ENCODE measurements at places on chromosomes 12 and 14.

- no peak for DNase-seq
Measured at GRCh38 chr14:55516776-55517175, 63.2 kb upstream of the KTN1 start.

DNA sequence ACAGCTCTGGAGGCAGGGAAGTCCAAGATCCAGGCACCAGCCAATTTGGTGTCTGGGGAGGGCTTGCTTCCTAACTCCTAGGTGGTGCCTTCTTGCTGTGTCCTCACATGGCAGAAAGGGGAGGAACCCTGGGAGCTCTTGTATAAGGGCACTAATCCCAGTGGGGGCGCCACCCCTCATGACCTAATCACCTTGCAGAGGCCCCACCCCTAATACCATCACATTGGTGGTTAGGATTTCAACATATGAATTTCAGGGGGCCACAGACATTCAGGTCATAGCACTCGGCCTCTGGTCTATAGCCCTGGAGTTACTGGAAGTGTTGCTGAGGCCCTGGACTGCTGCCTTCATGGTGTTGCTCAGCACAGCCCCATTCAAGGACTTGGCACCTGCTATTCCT lies 14.6 kb downstream of the PSMD9 start:
- DNase-seq, result no peak

- peak; percentile 46 for DNase-seq
Measured at GRCh38 chr14:96095581-96096476, 56.7 kb downstream of the C14orf132 start.

DNA sequence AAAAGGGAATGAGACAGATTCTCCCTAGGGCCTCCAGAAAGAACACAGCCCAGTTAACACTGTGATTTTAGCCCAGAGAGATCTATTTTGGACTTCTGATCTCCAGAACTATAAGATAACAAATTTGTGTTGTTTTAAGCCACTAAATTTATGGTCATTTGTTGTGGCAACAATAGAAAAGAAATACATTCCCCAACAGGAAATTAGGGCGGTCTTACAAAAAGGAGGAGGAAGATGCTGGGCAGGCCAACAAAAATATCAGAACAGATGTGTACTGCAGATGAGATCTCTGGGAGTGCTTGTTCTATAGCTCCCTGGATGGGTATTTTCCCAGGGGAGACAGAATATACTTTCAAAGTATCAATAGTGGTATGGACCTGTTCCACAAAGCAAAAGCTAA lies 32.0 kb upstream of the SOCS2 start:
- DNase-seq, result no peak

DNA sequence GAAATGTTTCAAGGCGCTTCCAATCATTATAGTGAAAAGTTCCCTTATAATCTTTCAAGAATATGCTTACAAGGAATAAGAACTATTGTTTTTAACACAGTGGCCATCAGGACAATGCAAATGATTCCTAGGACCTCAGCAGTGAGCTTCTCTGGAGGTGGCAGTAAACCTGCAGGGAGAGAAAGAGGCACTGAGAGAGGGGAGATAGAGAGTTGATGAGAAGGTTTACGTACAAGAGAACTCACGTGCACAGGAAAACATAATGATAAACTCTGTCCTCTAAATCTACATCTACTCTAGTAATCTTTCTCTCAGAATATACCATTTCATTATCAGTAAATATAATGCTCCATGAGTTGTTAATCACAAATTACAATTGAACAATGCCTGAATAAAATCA lies 715 bp downstream of the KLRC4 start:
- DNase-seq, result no peak

DNA sequence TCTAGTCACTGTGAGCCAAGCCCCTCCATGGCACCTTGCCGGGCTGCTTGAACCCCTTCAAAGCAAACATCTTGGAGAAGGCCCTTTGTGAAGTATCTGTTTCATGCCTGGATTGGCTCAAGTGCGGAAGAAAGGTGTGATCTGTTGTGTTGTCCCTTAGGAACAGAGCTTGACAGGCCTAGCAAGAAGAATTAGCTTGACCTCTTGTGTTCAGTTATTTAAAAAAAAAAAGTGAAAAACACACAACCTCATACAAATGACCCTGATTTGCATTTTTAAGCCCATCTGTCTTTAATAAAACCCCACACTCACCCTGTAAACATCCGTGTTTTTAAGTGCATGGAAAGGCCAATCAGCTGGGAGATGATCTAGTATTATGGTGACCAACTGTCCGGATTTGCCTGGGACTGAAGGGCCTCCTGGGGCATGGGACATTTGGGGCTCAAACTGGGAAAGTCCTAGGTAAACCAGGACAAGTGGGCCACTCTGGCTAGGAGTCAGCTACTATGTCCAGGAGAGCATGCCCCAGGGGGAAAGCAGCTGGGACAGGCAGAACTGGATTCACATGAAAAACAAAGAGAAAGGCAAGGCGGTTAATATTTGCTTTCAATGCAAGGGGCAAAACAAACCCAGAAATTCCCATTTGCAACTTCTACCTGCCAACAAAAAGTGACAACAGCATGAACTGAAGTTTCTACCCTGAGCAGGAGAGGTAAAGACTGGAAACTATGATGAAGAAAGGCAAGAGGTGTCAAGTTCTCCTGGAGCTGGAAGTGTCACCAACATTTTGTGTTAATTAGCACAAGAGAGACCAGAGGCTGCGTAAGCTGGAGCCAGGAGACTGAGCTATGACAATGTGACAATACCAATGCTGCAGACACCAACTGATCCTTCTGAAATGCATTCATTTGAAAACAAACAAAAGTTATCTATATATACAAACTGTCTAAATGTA lies 78.6 kb downstream of the CLMN start:
- no peak for DNase-seq

DNA sequence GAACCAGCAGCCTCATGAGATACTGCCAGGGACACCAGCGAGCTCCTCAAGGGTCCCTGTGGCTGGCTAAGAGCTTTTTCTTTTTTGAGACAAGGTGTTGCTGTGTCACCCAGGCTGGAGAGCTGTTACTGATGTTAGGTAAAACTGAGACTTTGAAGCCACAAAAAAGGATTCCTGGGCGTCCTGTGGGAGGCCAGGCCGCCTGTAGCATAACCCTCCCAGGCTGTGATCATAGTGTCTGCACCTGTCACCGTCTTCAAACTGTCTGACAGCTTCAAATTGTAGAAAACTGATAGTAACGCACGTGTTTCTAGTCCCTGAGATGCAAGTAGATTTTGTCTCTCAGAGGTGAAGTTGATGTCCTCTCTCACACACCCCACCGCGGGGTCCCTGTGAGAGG lies 4.1 kb downstream of the ZFYVE21 start:
- DNase-seq, result no peak

DNA sequence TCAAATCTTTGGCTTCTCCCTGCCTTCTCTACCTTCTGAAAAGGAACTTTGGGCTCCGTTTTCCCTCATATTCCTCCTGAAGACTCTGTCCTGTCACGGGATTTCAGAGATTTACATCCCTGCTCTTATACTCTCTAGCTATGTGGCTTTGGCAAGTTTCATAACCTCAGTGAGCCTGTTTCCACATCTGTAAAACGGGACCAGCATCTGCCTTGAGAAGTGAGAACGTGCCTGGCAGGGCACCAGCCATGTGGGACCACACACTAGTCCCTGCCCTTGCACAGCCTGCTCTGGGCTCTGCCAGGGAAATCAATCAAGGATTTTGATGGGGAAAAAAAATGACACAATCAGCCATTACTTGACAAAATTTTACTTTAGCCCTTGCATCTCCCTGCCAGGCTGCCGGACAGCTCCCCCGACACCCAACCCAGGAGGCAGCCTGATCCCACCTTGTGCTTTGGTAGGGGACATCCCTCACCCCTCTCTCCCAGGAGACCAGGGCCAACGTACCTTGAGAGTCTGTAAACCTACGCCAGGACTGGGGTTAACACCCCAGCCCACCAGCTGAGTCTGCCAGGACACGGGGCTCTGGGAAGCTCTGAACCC lies 8.5 kb downstream of the PHETA1 start:
- DNase-seq, result no peak

DNA sequence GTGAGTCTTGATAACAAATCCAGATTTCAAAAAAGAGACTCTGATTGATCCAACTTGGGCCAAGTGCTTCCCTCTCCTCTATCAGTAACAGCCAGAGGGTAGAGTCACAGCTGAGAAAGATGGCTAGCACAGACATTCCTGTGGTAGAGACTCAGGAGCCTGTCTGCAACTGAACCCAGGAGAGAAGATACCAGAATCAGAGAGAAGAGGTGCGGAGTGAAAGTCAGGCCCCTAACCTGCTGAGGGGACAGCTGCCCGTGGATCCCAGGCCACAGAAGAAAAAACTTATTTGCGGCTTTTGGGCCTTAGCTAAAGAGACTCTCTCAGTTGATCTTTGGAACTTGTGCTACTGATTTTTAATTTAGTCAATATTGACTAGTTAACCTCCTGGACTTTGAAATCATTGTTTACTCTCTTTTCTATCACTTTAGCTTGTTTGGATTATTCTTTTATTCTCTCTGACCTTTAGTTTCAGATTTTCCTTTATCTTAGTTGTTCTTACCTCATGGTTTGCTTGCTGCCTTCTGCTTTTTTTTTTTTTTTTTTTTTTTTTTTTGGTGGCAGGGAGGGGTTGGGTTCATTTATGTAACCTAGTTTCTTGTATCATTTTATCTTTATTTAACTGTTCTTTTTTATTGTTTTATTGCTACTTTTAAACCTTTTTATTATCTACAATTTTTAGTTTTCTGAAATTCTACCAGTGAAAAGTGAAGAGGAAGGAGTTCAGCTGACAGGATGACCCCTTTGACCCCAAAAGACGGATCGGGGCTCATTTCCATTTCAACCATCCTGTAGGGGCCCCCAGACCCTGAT lies 154.9 kb upstream of the KRR1 start:
- no peak for DNase-seq

DNA sequence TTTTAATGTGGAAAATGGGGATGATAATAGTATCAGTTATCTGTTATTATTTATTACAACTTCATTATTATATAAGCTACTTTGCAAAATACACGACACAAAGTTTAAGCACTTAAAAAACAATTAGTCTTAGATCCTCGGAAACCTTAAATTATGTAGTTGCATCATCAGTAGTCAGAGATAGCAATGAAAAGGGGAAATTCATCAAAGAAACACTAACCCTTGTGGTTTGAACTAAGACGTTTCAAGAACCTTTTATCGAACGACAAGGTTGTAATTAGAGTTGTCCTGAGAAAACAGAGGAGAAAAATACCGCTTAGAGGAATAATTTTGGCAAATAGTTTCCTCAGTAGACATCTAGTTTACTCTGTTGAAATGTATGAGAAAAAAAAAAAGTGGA lies 198.5 kb downstream of the PTPRO start:
- DNase-seq, result no peak

GRCh38 chr14:102251161-102251560 lies 53.8 kb downstream of the MOK start:
- DNase-seq, result no peak

DNA sequence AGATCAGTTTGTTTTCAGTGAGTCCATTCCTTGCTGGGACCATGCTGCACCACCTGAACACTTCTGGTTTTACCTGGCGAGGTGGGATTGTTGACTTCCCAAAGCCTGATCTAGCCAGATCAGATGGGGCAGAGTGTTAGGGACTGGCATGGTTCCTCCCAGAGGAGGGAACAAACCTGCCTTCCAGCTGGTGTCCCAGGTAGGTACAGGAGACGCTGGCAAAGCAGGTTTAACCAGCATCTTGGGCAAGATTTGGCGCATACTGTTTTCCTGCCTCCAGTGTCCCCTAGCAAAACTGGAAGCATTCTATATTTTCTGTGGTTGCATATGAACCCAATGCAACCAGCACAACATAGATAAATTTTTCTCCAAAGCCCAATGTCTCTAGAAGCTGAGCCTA lies 14.6 kb upstream of the FOS start:
- DNase-seq, result no peak

GRCh38 chr12:31118347-31119191 lies 44.9 kb downstream of the DDX11 start:
- no peak for DNase-seq

- peak; percentile 60 for DNase-seq
Measured at GRCh38 chr14:67618617-67619063, 1.1 kb upstream of the ARG2 start.

All from GM04504 (cell line).